ENCODE measurements at places on chromosomes 6 and 20.

DNA sequence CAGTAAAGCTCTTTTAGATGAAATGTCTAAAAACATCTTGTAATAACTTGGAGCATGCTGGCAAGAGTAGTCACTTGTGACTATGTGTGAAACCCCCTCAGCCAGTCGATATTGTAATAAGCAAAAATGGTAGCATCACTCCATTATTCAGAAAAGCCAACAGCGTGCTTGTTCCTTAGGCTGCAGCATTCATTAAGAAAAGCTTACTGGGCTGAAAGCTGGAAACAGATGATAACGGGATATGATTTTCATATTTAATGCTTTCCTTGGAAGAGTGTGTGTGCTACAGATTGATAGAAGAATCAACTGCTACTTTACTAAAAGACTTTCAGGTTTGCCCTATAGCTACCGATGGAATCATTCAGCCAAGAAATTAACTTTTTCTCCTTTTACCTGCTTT, 20.3 kb downstream of the KIZ start:
- no peak for DNase-seq

DNA sequence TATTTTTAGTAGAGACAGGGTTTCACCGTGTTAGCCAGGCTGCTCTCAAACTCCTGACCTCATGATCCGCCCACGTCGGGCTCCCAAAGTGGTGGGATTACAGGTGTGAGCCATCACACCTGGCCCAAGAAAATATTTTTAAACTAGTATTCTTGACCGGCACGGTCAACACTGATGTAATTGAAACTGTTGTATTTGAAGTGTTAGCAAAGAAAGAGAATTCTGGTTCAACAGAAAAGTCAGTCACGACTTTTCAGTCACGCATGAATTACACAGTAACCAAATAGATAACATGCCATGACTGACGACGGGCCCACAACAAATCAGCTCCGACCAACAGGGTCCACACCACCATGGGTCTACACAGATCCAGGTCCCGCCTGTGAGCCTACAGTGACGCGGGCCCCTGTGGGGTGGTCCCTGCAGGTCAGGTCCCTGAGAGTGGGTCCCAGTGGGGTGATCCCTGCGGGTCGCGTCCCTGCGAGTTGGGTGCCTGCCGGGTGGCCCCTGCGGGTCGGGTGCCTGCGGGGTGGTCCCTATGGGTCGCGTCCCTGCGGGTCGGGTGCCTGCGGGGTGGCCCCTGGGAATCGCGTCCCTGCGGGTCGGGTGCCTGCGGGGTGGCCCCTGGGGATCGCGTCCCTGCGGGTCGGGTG, 1.0 kb downstream of the GMEB2 start:
- DNase-seq = peak; percentile 44

GRCh38 chr20:6044115-6044514, 9.7 kb downstream of the LRRN4 start:
- DNase-seq = no peak

DNA sequence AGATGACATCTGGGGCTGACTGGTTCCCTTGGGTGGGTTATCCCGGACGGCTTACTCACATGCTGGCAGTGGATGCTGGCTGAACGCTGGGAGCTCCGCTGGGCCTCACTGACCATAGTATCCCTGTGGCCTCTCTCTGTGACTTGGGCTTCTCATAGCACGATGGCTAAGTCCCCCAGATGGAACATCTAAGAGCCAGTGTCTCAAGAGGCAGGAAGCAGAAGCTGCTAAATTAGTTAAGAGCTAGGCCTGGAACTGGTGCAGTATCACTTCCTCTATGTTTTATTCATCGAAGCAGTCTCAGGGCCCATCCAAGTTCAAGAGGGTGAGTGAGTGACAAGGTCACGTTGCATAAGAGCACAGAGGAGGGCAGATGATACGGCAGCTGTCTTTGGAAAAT, 116.5 kb upstream of the LAMP5 start:
- no peak for DNase-seq
